ENCODE measurements at places on chromosomes 11 and 22.

GRCh38 chr11:60315871-60316270 lies 11.2 kb upstream of the MS4A6E start:
- no peak for DNase-seq

DNA sequence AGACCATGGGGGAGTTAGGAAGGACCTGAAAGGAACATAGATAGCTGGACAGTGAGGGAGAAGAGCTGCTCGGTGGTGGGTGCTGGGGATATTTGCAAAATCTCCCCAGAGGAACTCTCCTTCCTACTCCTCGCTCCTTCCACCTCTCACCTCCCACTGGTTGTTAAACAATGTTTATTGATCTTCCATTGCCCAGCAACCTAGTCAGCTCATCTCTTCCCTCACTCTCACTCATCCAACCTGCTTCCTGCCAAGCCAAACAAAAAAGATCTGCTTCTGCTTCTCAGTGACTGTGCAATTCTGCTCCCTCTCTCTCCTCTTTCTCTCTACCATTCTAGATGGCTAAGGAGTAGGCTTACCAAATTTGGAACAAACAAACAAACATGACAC lies 115.0 kb downstream of the SLC1A2 start:
- no peak for DNase-seq

DNA sequence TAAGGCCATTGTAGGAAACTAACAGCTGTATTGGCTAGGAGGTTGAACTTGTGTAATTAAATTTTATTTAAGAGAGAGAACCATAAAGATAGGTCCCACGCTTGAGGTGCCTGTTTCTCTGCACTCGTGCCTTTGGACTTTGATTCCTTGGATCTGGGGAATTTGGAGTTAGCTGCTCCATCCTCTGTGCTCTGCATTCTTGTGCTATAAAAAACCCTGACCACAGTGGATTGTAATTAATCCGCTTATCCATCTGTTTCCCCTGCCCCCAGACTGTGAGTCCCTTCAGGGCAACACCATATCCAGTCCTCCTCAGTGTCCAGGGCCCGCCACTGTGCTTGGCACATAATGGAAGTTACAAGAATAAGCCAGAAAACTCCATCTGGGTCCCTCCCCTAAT lies 169.8 kb downstream of the SPON1 start:
- no peak for DNase-seq

- no peak for DNase-seq
These were observed 50.6 kb upstream of the MPEG1 start for GRCh38 chr11:59263225-59263894.

DNA sequence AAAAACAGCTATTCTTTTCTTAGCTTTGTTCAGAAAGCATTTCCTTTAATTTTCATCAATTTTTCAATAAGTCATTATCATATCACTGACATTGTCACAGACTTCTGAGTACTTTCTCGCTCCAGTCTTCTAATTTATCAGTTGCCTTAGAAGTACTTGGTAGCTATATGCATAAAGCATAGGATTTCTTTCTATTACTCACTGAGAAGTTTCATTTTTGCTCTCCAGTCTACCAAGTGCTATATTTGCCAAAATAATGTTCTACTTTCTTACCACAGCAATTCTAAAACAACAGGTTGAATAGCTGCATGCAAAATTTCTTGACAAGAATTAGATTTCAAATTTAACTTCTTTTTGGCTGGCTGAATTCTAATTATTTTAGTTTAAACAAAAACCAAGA lies 116.3 kb downstream of the STK33 start:
- DNase-seq, result no peak

DNA sequence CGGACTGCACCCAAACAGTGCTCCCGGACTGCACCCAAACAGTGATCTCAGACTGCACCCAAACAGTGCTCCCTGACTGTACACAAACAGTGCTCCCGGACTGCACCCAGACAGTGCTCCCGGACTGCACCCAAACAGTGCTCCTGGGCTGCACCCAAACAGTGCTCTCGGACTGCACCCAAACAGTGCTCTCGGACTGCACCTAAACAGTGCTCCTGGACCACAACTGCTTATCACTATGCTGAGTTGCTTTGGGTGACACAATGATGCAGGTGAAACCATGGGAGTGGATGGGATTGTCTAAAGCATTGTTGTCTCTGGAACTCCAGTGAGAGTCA lies 90.4 kb downstream of the FBXO7 start:
- no peak for DNase-seq

DNA sequence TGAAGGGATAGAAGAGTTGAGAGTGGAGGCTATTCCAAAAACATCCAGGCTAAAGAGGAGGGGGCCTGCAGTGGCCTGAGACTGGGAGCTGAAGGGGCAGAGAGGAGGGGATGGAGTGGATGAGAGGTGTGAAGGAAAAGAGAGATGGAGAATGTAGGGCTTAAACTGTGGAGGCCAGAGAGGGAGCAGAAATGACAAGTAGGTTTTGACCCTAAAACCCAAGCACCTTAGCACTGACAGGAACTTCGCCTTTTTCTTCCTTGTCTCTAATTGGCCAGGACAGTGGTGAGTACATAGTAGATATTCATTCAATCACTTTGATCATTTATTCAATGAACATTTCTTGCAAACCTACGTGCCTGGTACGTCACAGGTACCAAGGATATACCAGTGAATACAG lies 7.3 kb downstream of the FAM111B start:
- DNase-seq, result no peak

DNA sequence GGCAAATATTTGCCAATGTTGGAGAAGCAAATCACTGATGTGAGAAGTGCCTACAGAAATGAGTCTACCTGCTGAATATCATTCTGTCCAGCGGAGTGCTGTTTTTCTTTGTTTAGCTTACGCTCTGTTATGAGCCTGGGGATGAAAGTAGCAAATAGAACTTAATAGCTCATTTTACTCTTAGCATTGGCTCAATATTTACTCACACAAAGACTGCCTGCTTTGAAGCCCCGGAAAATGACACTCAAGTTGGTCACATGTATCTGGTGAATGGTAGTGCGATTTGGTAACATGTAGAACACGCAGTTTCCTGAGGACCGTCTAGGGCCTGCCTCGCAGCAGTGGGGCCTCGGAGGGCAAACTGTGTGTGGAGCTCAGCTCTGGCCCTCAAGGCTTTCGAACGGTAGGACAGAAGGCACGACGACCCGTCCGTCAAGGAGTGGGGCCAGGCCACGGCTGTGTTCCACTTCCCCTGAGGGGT lies 38.9 kb downstream of the TBC1D22A start:
- no peak for DNase-seq

- no peak for DNase-seq
These were observed 237.6 kb upstream of the TBCEL start for GRCh38 chr11:120786206-120786735.

DNA sequence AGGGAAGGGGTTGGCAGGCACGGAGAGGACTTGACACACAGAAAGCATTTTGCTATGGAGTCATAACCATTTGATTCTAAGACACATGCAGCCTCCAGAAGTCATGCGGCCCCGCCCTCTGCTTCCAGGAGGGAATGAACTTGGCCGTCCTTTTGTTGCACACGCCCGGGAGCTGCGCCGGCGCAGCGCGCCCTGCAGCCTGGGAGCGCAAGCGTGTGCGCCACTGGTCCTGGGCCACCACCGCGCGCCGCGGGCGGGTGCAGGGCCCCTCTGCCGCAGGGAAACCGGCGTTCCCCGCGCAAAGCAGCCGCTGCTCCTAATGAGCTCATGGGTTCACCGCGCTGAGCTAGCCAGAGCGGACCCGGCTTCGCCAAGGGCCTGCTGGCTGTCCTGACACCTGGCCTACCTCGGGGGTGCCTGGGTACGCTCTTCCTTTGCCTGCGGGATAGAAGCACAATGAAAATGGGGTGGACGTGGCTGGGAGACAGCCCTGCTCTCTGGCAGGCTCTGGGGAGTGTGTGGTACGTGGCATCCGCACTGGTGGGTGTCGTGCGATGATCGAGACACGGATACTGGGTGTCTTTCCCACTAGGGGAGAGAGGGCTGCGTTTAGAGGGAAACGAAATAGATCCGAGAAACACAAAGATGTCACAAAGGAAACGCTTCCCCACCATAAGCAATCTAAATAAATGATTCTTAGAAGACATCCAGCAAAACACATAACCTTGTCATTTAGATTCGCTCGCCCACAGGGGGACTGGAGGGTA lies 669 bp downstream of the MICAL3 start:
- no peak for DNase-seq

DNA sequence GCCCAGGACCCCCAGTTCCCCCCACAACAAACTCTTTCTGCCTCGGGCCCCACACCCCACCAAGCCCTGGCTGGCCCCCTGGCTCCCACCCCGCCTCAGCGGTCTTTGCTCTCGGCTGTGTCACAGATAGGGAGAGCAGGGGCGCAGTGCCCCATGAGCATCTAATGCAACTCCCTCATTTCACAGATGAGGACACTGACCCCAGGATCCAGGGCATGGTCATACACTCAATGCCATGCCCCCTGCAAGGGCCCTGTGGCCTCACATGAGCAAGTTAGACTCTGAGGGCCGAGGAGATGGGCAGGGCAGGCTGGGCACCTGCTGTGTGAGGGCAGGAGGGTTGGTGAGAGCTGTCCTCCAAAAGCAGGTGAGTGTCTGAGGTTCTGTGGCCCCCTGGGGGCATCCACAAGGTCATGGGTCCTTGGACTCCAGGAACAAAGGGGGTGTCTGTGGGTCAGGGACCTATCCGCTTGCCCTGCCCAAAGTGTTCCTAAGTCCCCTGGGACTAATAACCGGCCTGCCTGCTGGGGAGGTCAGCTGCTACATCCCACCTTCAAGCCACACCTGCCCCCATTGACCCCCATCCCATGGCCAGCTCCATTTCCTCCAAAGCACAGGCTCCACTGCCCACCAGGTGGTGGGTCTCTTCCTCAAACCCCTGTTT lies 2.5 kb downstream of the MIF start:
- no peak for DNase-seq

GRCh38 chr11:9386901-9387300 lies 2.4 kb downstream of the IPO7 start:
- no peak for DNase-seq

GRCh38 chr22:34129691-34130486 lies 209.6 kb upstream of the LARGE1 start:
- DNase-seq, result no peak

- no peak for DNase-seq
These were observed 2.7 kb downstream of the ZBTB44 start for GRCh38 chr11:130312046-130312445.

GRCh38 chr11:132444911-132445310 lies 1074.5 kb downstream of the NTM start:
- DNase-seq, result no peak

DNA sequence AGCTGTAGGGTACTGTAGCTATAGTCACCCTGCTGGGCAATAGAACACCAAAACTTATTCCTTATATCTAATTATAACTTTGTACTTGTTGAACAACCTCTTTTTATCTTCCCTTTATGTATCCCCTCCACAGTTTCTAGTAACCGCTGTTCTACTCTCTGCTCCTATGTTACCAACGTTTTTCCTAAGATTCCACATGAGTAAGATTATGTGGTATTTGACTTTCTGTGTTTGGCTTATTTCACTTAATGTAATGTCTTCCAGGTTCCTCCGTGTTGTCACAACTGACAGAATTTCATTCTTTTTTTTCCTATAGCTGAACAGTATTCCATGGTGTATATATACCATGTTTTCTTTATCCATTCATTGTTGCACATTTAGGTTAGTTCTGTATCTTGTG lies 258.4 kb downstream of the DYNC2H1 start:
- DNase-seq, result no peak

GRCh38 chr11:62605902-62606301 lies 4.2 kb upstream of the MTA2 start:
- DNase-seq, result no peak

- DNase-seq, result no peak
These were observed 10.3 kb upstream of the OMP start for GRCh38 chr11:77092382-77092781.

DNA sequence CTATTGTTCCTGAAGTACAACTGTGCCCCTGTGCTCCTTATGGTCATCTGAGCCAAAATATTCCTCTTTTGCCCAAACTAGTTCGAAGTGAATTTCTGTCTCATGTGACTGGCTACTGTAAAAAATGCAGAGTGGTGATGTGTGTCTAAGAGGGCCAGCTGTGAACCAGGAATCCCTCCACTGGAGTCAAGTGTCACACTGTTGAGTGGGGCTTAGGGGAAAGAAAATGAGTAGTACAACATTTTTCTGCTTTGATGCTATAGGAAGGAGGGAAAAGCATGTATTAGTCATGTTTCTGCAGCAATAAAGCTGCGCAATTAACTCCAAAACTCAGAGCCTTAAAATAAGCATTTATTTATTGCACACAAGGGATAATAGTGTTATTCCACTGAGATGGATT lies 39.8 kb upstream of the HMGXB4 start:
- DNase-seq, result no peak

DNA sequence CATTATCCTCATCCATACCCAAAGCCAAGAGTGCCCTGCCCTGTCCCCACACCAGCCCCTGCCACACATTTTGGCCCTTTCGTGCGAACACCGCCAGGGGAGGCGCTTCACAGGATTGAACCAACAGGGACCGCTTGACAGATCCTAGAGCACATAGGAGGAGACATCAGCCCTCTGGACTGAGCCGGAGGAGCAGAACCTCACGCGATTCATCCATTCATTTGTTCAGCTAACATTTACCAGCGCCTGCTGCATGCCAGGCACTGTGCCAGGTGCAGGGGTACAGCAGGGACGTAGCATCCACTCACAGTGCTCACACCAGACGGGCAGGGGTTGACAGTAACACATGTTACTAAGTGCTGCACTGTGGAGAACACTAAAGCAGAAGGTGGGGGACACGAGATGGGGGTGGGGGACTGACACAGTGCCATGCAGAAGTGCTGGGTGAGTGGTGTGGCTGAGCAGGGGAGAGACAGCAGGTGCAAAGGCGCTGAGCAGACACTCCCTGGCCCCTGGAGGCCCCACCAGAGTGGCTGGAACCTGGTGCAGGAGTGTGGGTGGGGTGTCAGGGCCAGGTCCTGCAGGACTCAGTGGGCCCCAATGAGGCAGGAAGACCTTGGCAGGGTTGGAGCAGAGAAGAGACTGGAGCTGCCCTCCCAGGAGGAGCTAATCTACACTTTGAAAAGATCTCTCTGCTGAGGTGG lies 3.4 kb downstream of the GNAZ start:
- DNase-seq, result no peak

DNA sequence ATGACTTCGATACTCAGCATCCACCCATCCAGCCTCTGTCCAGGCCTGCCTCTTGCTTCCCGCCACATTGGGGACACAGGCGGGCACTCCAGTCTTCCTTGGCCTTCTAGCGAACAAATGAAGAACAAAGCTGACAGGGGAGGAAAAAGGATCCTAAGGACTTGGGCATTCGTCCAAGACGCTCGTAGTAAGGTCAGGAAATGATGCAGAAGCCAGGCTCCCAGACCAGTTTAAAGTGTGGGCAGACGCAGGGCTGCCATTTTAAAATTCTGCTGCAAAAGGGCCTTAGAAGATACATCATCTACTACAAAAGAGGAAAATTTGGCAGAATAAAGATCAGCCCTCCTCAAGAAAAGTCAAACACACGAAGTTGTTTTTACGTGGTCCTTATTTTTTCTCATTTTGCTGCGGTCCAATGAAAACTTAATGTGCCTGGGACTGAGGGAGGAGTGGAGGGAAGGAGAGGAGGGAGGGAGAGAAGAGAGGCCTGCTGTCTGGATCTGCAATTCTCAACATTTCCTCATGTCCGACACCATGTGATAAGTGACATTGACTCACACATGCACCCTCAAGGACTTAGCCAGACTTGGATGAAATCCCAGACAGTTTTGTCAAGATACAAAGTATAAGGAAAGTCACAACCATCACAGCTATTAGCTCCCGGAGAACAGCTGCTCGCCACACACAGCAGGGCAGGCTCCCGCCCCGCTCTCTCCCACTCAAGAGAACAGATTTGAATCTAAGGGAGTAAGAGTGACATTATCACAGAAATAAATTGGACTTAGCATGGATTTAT lies 5.7 kb downstream of the DNAL4 start:
- DNase-seq, result no peak

GRCh38 chr11:73167363-73167954 lies 25.3 kb upstream of the FCHSD2 start:
- no peak for DNase-seq

Data from stimulated activated CD8-positive, alpha-beta memory T cell treated with anti-CD3 and anti-CD28 coated beads, Interleukin-7, amount 100 ng/mL, for 1 hour (primary cell).